CD4-positive, alpha-beta memory T cell (primary cell): ENCODE measurements at places on chromosomes 6 and 20. TPM values are rescaled to one million over a fixed set of nuclear protein-coding genes. Genes with fewer than 3 reads are reported as not detected.
A peak's percentile ranks its signal among the peaks of the same experiment; 100 is the strongest.

BPIFB2 gene
- total RNA-seq: not detected

DNA sequence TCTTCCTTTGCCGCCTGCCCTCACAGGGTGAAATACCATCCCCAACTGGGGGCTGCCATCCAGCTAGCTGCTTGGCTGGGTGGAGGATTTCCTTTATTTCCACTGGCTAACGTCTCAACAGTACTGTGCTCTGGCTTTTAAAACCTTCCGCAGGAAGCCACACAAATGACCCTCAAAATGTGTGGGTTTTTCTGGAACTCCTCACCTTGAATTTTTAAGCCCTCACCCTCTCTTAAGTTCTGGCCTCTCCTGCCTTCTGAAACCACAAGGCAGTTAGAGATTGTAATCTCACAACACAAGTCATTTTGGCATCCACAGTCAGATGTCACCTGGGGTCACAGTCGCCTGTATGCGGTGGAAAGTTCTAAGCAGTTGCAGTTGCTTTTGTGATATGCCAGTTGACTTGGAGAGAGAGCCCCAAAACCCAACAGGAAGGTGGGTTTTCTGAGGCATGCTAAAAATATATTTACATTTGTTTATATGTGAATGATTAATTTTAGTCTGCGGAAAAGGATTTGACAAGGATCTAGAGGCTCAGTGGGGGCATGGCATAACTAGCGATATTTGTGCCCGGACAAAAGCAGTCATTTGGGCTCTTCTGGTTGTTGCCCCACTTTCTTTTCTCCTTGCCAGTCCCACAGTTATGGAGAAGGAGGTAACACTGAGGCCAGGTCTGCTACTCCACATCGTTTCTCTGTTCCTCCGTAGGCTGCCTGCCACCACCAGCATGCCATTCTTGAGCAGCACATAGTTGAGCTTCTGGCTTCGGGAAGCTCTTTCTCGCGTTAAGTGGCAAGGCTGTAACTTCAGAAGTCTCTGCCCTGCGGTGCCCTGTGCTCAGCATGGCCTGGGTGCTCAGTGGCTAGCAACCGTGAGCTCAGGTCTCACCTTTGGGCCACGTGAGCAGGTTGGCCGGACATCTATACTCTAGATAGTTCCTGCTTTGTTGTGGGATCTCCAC lies 335.3 kb downstream of the CD83 start:
- DNase-seq: peak; percentile 57

- no peak for DNase-seq
Observed at GRCh38 chr6:56970849-56971248, 15.9 kb downstream of the BEND6 start.

- DNase-seq: no peak
Observed at GRCh38 chr6:85662251-85662650, 19.6 kb upstream of the SYNCRIP start.

- no peak for DNase-seq
Observed at GRCh38 chr20:2920473-2920872, 47.2 kb downstream of the PTPRA start.

- DNase-seq: no peak
Observed at GRCh38 chr6:92126088-92126487, 1293.3 kb downstream of the EPHA7 start.

GRCh38 chr6:82348130-82348529 lies 15.5 kb upstream of the TPBG start:
- no peak for DNase-seq

DNA sequence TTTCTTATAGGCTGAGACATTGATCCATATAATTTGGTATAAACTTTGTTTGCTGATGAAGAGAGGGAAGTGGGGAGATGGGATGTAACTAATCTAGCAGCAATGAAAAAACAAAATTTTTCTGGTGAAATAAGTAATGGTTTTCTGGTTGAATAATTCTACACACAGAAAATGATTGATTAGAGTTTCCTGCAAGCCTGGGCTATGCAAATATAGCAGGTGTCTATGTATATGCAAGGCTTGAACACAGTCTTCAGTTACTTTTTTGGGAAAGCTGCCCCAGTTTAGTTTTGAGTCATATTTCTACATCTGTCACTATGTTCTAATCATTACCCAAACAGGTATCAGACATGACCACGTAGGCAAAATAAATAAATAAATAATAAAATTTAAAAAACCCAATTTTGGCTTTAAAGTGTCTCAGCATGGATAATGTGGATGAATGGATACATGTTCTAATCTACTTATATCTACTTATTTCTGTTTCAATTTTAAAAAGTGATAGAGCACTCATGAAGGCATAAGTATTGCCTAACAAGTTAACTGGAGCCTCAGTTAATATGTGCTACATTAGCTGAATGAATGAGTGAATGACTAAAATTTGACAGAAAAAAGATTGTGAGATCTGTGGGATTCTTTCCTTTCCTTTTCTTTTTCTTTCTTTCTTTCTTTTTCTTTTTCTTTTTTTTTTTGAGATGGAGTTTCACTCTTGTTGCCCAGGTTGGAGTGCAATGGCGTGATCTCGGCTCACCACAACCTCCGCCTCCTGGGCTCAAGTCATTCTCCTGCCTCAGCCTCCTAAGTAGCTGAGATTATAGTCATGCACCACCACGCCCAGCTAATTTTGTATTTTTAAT lies 37.2 kb upstream of the TFB1M start:
- no peak for DNase-seq

MOCS3 gene
- total RNA-seq: 8.9 TPM

RSPO4 gene
- total RNA-seq: 0.11 TPM

DNA sequence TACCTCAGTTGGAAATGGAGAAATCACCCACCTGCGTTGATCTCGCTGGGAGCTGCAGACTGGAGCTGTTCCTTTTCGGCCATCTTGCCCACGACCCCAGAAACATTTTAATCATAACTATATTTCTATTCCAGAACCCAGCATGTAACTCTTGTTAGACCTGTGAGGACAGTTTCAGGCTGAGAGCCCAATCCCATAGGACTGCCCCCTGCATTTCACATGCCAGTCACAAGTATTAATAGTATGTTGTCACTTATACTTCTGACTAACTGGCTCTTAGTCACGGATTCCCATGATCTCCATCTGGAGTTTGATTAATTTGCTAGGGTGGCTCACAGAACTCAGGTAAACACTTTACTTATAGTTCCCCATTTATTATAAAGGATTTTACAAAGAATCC lies 96.0 kb upstream of the PRND start:
- no peak for DNase-seq

DNA sequence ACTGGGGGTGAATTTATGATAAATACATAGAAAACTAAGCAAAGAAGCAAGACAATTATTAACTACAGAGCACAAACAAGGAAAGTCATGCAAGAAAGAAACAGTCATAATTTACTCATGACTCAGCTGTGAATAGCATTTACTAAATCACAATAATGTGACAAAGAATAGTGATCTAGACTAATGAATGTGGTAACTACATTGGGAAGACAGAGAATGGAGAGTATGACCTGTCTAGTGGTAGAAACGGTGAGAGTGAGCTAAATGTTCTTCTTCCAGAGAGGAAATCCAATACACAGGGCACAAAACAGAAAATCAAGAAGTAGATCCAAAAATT lies 153.5 kb upstream of the DST start:
- no peak for DNase-seq

CDC5L gene
- total RNA-seq: 20.9 TPM

DNA sequence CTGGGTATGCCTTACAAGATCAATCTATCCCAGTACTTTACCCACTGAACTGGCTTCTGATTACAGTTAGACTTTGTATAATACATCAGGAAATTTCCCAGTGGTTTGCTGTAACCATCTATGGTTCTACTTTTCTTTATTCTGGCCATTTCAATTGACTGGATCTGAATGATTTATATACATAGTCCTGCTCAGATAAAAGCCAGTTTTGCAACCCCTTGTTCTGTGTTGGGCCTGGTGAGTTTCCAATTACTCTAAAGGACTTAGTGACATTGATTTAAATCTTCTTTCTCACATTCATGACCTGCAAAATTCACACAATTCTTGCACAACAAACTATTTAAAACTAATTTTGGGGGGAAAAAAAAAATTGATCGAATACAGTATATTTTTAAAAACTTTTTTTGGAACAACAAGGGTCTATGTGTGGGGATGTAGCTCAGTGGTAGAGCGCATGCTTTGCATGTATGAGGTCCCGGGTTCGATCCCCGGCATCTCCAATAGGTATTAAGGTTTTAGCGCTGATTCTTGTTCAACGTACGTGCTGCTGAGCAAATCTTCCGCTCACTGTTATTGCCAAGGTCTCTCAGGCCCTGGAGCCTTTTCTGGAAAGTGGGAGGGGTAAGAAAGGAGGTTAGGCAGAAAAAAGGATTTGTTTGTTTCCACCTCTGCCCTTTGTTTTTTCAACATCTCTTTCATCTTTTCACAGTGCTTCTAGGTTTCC lies 117.5 kb downstream of the GPX5 start:
- no peak for DNase-seq

GRCh38 chr6:7914991-7915789 lies 4.6 kb upstream of the TXNDC5 start:
- DNase-seq: no peak

GRCh38 chr20:61949714-61950640 lies 115.7 kb downstream of the TAF4 start:
- DNase-seq: no peak

GRCh38 chr20:41221614-41222218 lies 84.4 kb downstream of the PLCG1 start:
- DNase-seq: no peak

- no peak for DNase-seq
Observed at GRCh38 chr20:1423625-1424106, 30.8 kb upstream of the FKBP1A start.

CCHCR1 gene
- 29.8 TPM for total RNA-seq

GRCh38 chr6:26194816-26195375 lies 107.7 kb downstream of the HFE start:
- no peak for DNase-seq
